Activated naive CD4-positive, alpha-beta T cell treated with anti-CD3 and anti-CD28 coated beads for 36 hours (primary cell): ENCODE measurements at places on chromosomes 6 and 20.

- DNase-seq: peak; percentile 39
Observed at GRCh38 chr6:30097902-30098768, 14.8 kb downstream of the TRIM31 start.

DNA sequence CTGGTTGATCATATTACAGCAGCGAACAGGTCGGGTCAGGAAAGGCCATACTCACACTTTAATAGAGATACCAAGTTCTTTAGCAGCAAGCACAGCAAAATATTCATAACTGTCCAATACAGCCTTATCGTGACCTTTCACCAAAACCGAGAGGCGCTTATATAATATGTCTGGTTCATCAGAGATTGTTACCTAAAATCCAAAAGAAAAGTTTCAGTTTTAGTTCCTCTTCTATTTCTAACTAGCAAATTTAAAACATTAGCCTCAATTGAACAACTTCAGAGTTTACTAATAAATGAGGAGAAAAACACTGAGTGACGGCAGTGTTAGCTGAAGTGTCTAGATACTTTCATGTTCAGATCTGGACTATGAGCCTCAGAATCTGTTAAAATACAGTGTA is 5.9 kb downstream of the MRPS10 start:
- DNase-seq: no peak

GRCh38 chr6:103729658-103730057 is 1130.1 kb downstream of the HACE1 start:
- no peak for DNase-seq

- no peak for DNase-seq
Observed at GRCh38 chr6:129659590-129660345, 50.2 kb downstream of the ARHGAP18 start.

GRCh38 chr20:46357030-46357514 is 48.8 kb upstream of the CDH22 start:
- DNase-seq: no peak

- no peak for DNase-seq
Observed at GRCh38 chr20:55934146-55934545, 71.2 kb downstream of the CBLN4 start.

- DNase-seq: no peak
Observed at GRCh38 chr6:121479486-121480098, 44.1 kb downstream of the GJA1 start.

- no peak for DNase-seq
Observed at GRCh38 chr6:72651174-72651573, 29.3 kb downstream of the KCNQ5 start.

- no peak for DNase-seq
Observed at GRCh38 chr6:42292004-42292740, 74.5 kb upstream of the MRPS10 start.

DNA sequence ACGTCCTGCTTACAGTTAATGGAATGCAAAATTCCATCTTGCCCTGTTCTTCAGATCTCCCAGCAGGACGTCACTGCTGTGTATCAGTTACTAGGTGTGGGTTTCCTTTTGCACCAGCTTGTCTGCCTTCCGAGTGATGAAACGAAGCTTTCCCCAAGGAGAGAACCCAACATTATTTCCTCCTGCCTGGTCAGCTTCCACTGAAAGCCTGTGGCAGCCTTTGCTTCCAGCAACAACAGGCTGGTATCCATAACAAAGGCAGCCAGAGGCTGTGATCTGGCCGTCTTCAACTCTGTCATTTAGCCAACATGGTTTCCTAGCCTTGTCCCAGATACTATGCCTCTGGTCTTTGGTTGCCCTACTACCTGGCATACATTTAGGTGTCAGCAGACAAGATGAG is 78.9 kb upstream of the HEY2 start:
- DNase-seq: no peak

GRCh38 chr6:26575494-26575939 is 21.2 kb upstream of the ABT1 start:
- no peak for DNase-seq

- DNase-seq: no peak
Observed at GRCh38 chr20:4875578-4876067, 125.7 kb downstream of the SLC23A2 start.

DNA sequence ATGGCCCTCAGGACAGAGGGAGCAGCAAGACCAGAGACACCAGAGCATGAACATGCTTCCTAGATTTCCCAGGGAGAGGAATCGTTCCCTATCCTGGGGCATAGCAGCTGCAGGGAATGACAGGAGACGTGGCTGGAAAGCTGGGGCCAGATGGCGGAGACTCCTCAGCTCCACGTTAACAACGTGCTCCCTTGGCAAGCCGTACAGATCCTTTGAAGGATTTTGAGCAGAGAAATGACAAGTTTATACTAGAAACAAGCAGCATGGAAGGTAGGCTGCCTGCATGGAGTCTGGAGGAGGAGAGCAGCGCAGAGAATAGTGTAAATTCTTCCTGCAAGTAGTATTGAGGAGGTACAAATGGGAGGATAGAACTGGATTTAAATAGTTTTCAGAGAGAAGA is 11.7 kb downstream of the MYLIP start:
- no peak for DNase-seq

DNA sequence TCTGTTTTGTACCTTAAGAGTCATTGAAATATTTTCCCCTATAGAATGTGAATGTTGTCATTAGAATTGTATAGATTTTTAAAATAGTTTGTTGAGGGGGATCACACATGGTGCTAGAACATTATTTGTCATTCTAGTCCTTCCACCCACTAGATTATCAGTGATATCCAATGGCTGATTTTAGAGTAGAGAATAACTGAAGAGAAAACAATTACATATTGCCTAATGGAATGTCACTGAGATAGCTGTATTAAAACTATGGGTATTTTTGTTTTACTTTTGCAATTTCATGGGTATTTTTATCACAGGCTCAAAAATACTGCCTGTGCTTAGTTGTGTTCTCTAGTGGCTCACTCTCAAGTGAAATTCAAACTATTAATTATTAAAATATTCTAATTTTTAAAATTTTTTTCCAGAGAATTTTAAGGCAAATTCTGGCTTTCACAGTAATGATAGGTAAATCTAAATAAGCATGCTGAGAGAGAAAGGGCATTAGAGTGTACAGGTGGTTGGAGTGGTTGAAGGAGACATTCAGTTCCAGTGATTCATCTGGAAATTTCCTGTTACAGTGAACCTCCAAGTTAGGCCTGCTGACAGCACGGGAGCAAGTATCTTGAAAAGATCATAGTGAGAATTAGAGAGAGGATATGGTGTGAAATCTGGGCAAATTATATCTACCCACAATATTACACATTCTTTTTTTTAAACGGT is 399.6 kb downstream of the NKAIN2 start:
- no peak for DNase-seq

- DNase-seq: no peak
Observed at GRCh38 chr20:33656010-33656782, 5.9 kb upstream of the C20orf144 start.

- peak; percentile 76 for DNase-seq
Observed at GRCh38 chr20:63706852-63707557, 771 bp downstream of the ARFRP1 start.
